ENCODE measurements at places on chromosomes 11 and 22.

- no peak for DNase-seq
These were observed 235.3 kb downstream of the CTTN start for GRCh38 chr11:70633610-70634009.

DNA sequence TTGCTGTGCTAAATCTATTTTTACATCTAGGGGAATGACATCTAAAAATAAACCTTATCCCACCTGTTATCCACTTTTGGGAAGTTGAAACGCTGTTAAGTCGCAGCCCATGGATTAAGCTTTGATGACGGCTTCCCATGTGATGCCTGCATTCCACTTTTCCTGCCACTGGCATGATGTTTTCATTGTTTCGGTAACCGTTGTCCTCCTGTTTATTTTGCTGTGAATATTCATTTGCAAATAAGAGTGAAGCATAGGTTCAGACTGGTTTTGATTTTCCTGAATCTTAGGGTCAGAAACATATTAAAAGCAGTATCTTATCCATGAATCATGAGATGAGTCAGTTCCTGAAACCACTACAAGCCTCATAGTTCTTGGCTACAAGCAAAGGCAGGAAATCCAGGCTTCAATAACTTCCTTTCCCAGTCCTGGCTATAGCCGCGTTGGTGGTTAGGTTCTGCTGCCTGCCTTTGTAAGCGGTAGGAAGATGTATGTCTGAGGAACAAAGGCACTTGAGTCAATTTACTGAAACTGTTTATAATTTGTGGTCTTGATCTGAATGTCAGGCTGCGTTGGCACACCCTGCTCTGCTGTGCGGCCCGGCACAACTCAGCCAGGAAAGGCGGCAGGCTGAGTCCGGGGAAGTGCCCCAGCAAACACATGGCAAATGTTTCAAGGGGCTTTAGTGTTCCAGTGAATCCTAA, 19.4 kb downstream of the TEAD1 start:
- peak; percentile 55 for DNase-seq

- no peak for DNase-seq
These were observed 346.4 kb upstream of the B3GAT1 start for GRCh38 chr11:134758342-134758931.

DNA sequence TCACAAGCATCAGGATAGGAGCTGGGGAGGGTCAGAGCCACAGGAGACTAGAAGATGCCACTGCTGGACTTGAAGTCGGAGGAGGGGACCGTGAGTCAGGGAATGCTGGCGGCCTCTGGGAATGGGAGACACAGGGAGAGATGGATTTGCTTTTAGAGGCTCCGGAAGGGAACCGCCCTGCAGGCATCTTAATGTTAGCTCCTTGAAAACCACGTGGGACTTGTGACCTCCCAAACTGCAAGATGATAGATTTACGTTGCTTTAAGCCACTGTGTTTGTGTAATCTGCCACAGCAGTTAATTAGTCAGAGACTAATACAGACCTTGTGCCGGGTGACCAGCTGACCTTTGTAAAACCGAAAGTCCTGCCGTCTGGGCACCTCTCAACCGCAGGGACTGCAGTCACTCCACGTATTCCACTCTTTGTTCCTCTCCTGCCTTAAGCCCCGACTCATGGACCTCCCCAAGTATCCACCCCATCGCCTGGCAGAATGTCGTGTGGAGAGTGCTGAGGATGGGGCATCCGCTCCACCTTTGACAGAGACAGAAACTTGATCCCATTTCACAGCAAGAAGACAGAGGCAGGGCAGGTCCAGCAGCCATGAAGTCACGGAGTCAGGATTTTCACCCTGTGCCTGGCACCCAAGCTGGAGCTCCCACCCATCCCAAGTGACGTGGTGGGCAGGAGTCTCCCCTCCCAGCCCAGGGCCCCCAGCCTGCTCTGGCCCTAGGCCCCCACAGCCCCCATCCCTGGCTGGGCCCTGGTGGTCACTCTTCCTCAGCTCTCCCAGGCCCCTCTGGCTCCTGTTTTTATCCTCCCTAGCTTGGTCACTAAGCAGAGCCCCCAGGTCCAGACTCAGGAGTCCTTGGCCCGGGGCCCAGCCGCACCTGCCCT, 19.4 kb upstream of the CTSD start:
- DNase-seq: no peak

GRCh38 chr11:72832301-72833082, 18.3 kb downstream of the ATG16L2 start:
- DNase-seq: no peak

DNA sequence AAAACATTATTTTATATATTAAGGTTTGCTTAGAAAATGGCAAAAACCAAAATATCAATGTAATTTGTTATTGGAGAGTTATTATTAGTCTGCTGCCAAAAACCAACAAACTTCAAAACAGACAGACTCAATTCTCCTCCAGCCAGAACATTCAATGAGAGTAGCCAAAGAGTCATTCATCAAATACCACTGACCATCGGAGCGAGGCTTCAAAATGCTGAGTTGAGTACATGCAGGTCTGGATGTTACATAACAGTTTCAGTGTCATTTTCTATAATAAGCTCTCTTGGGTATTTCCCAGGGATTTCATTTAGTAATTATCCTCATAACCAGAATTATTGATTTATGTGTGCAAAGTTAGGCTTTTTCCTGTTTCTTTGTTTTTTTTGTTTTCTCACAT, 42.6 kb downstream of the CHST1 start:
- DNase-seq: peak; percentile 1

- no peak for DNase-seq
These were observed 30.1 kb upstream of the TMEM45B start for GRCh38 chr11:129785383-129786111.

- DNase-seq: no peak
These were observed 124.9 kb downstream of the C11orf58 start for GRCh38 chr11:16863389-16863788.

GRCh38 chr22:35514366-35514765, 26.3 kb upstream of the RASD2 start:
- DNase-seq: no peak

DNA sequence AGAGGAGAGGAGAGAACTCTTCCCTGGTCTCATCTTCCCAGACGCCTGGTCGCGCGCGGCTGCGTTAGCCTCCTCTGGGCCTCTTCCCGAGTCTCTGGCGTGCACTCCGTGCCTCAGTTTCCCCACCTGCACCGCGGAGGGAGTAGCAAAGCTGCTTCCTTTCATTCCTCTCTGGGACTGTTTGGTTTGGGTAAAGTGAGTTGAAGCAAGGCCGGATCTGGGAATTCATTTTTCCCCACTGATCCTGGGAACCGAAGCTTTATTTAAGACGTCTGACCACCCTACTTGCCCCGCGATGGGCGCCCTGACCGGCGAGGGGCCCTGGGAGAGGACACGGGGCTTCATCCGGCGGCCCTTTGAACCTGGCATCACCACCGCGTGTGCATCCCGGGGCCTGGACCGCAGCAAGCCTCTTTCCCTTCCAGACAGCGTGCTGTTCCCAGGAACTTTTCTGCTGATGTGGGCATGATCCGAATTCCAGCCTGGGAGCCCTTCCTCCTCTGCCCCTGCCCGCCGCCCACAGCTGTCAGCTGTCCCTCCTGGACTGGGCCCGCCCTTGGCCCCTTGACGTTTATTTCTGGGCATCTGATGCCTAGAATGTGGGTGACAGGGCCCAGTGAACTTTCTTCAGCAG, 758 bp downstream of the LDLRAD3 start:
- no peak for DNase-seq

- no peak for DNase-seq
These were observed 6.0 kb upstream of the CD248 start for GRCh38 chr11:66322732-66323427.

DNA sequence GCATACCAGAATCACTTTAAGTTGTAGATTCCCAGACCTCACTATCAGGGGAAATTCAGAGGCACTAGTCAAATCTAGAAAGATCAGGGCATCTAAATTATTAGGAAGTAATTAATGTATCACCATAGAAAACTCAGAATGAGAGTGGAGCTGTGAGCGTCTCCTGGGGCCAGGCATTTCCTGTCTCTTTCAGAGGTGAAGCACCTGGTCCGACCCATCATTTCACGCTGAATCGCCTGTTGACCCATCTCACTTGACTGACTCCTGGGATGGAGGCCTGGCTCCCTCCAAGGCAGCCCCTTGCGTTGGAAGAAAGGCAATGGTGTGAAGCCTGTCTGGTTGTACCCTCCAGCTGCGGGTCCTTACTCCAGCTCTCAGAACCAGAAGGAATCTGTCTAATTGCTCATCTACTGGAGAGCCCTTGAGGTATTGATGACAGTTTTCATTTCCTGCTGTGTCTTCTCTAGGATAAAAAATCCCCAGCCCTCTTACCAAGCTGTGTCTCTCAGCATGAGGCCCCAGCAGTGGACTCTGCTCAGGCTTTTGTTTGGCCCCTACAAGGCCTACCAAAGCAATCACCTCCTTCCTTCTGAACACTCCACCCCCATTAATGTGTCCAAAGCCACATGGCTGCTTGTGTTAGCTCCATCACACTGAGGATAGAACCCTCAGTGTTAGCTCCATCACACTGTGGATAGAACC, 93.2 kb upstream of the SYT13 start:
- DNase-seq: no peak

GRCh38 chr11:45859661-45860140, 12.4 kb downstream of the CRY2 start:
- peak; percentile 71 for DNase-seq

DNA sequence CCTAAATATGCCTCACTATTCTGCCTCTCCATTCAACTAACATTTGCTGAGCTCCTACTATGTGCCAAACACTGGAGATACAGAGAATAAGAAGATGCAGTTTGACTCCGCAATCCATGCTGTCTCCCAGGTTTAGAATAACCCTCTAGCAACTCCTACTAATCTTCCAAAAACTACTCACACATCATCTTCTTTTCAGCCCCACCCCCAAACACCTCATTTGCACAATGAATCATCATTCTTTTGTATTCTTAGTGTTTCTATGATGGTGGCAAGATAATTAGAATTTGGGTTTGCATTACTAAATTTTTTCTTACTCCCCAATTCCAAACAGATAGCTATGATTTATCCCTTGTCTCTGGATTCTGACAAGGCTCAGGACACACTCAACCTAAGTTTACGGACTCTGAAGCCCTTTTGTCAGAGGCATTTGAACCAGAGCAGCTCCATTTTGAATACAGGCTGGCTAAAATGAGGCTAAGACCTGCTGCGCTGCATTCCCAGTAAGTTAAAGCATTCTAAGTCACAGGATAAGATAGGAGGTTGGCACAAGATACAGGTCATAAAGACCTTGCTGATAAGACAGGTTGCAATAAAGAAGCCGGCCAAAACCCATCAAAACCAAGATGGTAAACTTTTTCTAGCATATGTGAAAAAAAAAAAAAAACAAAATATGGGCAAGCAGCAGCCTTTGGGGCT, 1038.9 kb downstream of the DLG2 start:
- no peak for DNase-seq

DNA sequence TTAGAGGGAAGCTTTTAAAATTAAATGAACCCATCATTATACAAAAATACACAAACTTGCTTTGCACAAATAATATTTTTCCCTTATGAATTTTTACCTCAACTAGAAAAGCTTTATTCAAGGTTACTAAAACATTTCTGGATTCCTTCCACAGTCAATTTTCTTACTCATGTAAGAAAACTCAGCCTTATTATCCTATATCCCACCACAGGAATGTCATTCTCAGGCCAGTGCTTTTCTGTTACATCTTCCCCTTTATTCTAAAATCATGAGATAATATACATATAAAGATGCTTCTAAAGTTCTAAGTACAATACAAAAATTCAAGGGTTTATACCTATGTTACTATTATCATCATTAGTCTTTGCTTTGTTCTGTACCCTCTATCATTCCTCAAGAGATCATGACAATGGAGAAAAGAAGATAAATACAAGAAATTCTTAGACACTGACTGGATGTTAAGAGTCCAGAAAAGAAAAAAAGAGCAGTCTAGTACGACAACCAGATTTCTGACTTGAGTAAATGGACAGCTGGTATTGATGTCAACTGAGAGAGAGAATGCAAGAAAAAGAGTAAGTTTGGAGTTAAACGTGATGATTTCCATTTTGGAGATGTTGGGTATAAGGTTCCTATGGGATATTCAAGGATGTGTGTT, 60.3 kb downstream of the MTMR2 start:
- DNase-seq: no peak

Data from G401 (cell line).